ENCODE measurements at places on chromosomes 1 and 21.

GRCh38 chr1:36743286-36744005 is 260.7 kb upstream of the CSF3R start:
- DNase-seq, result no peak

DNA sequence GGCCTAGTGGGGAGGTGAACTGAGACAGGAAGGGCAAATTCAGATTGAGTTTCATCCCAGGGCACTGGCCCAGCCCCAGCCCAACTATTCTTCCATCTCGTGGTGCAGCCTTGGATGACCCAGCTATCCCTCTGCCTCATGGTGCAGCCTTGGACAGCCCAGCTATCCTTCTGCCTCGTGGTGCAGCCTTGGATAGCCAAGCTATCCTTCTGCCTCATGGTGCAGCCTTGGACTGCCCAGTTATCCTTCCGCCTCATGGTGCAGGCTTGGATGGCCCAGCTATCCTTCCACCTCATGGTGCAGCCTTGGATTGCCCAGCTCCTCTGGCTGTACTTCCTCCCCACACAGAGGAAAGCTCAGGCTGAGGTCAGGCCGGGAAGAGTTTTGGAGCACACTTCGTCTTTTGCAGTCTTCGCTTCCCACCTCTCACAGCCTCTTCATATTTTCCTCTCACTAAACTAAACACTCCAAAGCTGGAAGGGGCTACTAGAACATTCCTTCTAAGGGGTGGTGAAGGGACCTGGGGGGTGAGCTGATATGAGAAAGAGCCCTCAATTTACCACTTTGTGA is 69.8 kb upstream of the TTC34 start:
- DNase-seq, result no peak

DNA sequence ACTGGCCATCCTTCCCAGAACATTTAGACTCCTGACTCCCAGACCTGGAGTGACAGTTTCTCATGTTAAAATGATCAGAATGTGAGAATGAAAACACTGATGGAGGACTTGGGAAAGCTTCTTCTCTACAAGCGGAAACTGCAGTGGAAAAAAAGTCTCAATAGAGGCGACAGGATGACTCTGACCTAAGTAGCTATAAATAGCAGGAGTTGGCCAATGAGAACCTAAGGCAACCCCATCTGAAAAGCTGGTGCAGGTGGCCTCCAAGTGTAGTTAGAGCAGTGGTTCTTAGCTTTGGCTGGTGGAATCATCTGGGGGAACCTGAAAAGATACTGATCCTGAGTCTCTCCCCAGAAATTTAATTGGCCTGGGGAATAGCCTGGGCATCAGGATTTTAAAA is 44.2 kb upstream of the EXOSC10 start:
- no peak for DNase-seq

DNA sequence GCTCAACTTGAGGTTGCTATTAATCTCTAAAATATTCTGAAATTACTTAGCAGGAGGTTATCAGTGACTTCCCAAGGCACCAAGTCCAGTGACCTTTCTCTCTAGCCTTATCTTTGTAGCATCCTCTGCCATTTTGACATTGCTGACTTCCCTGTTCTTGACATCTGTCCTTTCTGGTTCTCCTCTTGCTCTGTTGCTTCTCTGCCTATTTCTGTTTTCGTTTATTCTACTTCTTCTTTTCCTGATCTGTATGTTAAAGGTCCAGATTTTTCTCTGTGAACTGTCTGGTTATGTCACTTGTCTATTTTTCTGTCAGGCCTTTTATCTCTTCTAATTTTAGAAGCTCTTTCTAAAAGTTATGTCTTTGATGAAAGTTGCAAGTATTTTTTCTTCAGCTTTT is 178.8 kb downstream of the VPS13D start:
- no peak for DNase-seq

DNA sequence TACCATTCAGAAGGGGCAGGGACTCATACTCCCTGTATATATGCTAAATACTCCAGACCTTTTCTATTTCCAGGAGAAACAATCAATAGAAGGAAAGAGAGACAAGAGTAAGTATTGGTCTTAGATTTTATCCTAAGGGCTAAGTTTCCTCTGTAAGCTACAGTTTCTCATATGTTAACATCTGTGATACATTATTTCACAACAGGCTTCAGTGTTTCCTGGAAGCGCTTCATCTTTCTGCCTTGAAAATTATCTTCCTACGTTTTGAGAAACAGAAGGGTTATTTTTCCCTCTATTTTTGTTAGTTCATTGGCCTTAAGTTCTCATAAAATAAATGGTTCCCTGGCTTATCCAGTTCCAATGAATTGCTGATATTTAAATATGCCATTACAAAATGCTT is 15.6 kb downstream of the FMO1 start:
- DNase-seq, result no peak

DNA sequence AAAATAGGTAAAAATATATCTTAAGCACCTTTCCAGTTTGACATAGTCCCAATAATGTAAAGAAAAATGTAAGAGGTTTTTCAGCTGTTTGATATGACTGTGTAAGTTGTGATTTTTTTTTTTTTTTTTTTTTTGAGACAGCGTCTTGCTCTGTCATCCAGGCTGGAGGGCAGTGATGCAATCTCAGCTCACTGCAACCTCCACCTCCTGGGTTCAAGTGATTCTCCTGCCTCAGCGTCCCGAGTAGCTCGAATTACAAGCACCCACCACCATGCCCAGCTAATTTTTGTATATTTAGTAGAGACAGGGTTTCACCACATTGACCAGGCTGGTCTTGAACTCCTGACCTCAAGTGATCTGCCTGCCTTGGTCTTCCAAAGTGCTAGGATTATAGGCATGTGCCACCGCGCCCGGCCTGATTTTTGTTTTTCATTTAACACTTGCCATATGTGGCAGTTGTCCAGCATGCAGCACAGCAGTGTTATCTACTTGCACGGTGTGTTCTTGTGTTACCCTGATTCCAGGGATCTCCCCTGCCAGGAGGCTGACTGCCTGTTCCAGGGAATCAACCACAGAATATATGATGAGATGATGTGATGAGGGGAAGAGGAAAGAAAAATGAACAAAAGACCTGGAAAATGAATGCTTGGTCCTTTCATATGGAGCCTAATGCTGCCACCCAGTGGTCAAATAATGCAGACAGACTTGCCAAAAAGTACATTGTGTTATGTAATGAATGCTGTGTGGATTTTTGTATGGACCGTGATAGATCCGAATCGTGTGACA is 79.0 kb downstream of the RAVER2 start:
- DNase-seq, result peak; percentile 27

DNA sequence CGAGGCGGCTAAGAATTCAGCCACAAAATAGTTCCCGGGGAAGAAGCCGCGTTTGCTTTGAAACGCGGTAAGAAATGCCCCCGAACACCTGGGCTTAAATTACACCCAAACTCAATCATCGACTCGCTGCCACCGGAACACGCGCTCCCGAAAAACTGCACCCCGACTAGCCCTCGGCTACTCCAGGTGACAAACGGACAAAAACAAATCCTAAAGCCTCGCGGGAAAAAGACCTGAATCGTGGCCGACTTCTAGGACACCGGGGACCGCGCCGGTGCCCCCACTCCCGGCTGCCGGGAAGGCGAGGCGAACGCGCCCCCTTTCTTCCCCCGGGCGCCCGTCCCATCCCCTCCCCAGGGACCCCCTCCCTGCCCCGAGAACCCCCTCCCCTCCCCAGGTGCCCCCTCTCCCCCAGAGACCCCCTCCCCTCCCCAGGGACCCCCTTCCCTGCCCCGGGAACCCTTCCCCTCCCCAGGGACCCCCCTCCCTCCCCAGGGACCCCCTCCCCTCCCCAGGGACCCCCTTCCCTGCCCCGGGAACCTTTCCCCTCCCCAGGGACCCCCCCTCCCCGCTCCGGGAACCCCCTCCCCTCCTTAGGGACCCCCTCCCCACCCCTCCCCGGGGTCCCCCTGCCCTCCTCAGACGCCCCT is 628 bp downstream of the C1orf159 start:
- no peak for DNase-seq

DNA sequence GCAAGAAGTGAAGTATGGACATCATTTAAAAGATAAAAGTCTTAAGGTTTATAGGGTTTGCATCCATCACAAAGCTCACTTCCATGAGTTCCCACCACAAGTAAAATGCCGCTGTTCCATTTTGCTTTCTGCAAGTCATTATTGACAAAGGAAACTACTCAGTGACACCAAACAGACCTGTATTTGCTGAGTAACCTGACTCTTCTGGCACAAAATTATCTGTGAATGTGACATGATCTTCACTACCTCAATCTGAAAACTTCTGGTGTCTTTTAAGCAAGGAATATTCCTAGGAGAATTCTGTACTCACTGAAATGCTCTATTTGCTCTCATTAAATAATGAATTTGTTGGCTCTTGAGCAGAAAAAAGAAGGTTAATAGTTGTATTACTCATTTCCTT is 1077.4 kb upstream of the ADGRL4 start:
- DNase-seq, result no peak

DNA sequence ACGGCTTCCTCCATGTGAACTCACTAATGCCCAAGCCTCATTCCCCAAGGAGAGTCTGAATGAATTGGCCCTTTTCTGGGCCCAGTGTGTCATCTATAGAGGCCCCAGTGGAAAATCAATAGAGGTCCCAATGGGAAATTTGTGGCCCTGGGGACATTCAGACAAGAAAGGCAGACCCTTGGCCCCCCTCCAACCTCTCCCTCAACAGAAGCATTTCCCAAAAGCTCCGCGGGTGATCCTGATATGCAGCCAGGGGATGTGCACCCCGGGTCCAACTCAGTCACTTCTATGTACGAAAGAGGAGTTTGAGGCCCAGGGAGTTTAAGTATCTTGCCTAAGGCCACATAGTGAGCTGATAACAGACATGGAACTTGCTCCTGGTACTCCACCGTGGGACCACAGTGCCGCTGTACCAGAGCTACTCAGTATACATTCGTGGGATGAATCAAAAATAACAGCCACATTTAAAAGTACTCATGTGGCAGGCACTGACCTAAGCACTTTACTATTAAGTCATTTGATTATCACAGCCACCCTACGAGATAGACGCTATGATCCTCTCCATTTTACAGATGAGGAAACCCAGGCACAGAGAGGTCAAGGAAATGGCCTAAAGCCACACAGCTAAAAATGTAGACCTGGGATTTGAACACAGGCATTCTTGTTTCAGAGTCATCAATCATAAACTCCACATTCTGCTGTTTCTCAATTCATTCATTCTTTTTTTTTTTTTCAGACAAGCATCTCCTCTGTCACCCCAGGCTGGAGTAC is 8.5 kb downstream of the EPHA2 start:
- no peak for DNase-seq

- no peak for DNase-seq
Observed at GRCh38 chr21:36723371-36723881, 24.5 kb downstream of the SIM2 start.

GRCh38 chr1:214537219-214537618 is 14.2 kb downstream of the PTPN14 start:
- no peak for DNase-seq

DNA sequence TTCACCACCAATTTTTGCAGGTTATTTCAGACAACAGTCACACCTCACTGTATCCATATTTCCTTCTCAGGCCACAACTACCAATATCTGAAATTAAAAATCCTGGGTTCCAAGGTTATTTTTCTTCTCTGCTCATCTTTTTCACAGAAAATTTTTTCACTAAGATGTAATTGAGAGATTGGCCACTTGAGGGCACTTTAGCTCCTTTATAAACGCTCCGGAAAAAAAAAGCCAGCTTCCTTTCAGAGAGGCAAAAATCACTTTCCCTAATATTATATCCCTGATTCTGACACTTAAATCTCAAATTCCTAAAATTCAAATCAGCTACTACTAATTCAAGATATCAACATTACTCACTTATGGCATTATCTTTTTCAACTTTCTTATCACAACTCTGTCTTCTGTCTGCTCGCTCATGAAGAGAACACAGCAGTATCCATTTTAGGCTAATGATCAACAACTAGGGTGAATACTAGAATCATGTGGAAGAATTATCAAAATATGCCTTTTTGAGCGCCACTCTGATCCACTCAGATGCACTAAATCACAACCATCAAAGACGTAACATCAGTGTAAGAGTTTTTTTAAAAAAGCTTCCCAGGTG is 101.4 kb upstream of the RGS1 start:
- DNase-seq, result peak; percentile 25

- no peak for DNase-seq
Observed at GRCh38 chr21:25528515-25528914, 78.8 kb downstream of the MRPL39 start.

DNA sequence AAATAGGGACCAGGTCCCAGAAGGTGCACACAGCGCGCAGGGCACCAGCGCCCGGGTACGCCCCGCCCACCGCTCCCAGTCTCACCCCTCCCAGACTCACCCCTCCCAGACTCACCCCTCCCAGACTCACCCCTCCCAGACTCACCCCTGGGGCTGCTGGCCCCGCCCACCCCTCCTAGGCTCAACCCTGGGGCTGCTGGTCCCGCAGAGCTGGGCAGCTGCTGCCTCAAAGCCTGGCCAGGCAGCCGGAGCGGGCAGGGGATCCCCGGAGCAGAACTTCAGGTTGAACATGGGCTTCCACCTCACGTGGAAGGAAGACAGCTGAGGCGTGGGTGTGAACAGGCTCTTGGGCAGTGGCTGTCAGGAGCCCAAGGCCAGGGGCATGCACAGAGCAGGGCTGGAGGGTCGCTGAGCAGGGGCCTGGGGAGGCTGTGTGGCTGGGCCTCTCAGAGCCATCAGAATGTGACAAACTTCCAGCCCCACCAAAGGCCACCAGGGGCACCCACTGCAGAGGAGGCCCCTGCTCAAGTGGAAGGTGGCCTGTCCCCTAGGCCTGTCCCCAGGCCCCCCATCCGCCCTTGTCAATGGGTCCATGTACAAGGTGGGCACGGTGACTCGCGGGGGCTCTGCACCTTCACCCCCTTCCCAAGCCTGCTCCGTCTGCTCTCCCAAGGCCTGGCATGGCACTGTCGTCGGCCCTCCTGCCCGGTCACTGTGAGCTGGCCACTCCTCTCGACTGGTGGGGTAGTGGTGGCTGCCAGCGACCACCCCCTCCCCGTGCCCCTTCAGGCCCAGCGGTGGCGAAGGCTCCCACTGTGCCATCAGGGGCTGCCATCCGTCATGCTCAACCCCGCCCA is 20.4 kb upstream of the SUMO3 start:
- no peak for DNase-seq

DNA sequence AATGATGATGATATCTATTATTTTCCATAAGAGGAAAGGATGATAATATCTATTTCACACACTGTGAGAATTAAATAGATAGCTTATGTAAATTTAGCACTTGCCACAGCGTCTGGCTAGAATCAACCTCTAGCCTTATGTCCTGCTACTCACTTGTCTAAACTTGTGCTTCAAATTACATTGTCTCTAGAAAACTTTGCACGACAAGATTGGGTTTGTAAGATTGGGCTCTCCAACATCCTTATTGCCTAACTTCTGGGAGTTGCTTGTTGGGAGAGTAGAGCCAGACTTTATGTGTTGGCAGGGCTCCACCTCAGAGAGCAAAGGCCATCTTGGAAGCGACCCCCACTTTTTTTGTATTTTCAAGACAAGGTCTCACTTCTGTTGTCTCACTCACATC is 50.0 kb upstream of the POGK start:
- DNase-seq, result no peak
